ENCODE measurements at places on chromosomes 2 and 18.

- no peak for DNase-seq
Observed at GRCh38 chr2:31200972-31201371, 16.3 kb downstream of the CAPN14 start.

DNA sequence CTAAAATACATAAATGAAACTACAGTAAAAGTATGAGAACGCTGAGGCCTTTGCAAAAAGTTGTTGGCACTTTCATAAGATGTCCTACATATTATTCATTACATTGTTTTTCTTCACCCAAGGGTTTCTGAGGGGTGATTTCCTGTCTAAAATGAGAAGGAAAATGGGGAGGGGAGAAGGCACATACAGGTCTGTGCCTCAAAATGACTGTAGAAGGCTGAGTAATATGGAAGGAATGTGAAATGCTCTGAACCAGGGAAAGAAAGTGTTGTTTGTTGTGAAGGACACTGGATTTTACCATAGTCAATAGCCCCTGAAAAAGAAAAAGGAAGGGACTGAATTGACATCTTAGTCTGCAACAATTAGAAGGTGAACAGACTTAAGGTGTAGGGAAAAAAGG is 99.5 kb upstream of the RNF152 start:
- DNase-seq: no peak

GRCh38 chr2:55165626-55166025 is 66.5 kb downstream of the CLHC1 start:
- DNase-seq: no peak

- DNase-seq: no peak
Observed at GRCh38 chr2:62974999-62975398, 75.6 kb upstream of the OTX1 start.

GRCh38 chr18:35268821-35269220 is 21.2 kb downstream of the ZSCAN30 start:
- no peak for DNase-seq

GRCh38 chr18:11368020-11368419 is 218.7 kb upstream of the PIEZO2 start:
- no peak for DNase-seq

- DNase-seq: no peak
Observed at GRCh38 chr2:74092275-74092674, 55.4 kb downstream of the BOLA3 start.

DNA sequence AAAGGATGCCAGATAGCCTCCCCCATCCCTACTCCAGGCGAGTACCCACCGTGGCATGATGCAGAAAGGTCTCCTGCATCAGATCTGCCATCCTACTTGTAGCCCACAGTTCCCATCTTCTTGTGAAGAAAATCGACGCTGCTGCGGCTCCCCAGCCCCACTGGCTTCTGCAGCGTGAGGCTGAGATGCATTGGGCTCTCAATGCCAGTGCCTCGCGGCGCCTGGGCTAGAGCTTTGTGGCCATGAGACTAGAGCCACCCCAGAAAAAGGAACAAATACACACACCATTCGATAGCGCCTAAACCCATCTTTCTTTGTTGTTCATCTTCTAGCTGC is 2.8 kb downstream of the NOL4 start:
- no peak for DNase-seq

DNA sequence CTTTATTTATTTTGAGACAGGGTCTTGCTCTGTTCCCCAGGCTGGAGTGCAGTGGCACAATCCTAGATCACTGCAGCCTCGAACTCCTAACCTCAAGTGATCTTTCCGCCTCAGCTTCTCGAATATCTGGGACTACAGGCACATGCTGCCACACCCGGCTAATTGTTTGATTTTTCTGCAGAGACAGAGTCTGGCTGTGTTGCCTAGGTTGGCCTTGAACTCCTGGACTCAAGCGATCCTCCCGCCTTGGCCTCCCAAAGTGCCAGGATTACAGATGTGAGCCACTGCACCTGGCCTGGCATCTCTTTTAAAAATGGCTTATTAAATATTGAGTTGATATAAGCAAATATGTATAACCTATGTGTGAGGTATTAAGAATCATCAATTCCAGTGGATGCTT is 209.5 kb downstream of the FAM210A start:
- DNase-seq: no peak

DNA sequence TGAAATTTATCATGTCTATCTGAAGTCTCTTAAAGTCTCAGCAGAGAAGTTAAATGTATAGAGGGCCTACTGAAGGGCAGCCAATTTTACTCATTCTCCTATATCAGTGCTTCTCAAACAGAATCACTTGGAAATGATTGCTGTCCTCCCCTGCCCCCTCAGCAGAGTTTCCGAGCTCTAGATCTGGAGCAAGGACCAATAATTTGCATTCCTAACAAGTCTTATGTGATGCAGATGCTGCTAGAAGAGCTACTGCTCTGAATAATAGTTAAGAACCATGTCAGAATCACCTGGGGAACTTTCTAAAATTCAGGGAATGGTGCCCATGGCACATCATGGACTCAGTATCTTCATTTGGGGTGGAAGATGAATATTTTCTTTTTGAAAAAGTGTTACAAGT is 105.6 kb upstream of the EPHA4 start:
- no peak for DNase-seq

GRCh38 chr18:56647071-56647470 is 4.1 kb upstream of the WDR7 start:
- DNase-seq: no peak

GRCh38 chr2:17052001-17052400 is 386.4 kb upstream of the CYRIA start:
- DNase-seq: no peak

- DNase-seq: no peak
Observed at GRCh38 chr2:197426723-197427603, 7.9 kb downstream of the SF3B1 start.

DNA sequence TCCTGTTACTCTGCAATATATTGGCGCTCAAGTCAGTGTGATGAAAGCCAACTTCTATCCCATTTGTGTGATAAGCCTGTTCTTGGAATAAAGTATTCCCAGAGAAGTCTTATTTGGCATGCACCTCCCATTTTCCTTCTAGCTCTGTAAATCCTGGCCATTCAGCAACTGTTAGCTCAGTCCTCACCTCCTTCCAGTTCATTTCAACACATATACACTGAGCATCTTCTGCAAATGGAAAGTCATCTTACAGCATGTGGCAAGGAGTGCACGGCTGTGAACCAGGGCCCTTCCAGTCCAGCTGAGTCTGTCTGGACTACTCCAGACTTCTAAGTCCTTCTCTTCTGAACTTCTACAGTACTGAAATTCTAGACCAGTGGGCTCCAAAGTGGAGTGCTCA is 53.1 kb downstream of the SPATS2L start:
- no peak for DNase-seq

DNA sequence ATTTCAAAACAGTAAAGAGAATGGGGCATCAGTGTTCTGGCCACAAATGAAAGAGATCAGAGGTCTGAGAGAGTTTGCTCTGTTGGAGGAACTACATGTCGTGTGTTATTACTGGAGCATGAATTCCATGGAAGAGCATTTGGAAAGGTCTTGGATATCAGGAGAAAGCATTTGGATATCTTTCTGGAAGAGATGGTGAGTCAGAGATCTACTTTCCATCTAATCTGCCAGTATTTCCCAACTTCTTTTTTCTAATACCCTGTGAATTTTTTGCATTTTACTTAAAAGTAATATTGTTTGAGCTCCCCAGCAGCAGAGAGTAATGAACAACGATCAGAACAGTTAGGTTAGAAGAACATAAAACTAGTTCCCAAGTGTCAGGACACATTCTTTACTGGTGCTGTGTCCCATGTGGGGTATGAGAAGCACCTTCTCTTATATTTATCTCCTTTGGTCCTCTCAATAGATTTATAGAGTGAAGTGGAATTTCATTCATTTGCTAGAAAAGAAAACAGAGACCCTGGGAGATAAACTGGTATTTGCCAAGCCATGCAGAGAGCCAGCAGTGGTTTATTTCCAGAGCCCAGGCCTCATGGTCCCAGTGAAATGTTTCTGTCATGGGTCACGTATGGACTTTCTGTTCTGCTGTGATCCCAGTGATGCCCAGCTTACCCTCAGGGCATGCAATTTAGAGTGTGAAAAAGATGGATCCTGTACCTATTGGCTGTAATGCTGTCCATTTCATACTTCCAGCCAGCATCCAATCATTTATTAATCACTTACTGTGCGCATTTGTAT is 130.8 kb upstream of the NT5C1B start:
- DNase-seq: peak; percentile 92

GRCh38 chr2:152337511-152337903 is 2.5 kb downstream of the FMNL2 start:
- DNase-seq: no peak

- DNase-seq: no peak
Observed at GRCh38 chr2:127302168-127302567, 8.2 kb upstream of the ERCC3 start.

DNA sequence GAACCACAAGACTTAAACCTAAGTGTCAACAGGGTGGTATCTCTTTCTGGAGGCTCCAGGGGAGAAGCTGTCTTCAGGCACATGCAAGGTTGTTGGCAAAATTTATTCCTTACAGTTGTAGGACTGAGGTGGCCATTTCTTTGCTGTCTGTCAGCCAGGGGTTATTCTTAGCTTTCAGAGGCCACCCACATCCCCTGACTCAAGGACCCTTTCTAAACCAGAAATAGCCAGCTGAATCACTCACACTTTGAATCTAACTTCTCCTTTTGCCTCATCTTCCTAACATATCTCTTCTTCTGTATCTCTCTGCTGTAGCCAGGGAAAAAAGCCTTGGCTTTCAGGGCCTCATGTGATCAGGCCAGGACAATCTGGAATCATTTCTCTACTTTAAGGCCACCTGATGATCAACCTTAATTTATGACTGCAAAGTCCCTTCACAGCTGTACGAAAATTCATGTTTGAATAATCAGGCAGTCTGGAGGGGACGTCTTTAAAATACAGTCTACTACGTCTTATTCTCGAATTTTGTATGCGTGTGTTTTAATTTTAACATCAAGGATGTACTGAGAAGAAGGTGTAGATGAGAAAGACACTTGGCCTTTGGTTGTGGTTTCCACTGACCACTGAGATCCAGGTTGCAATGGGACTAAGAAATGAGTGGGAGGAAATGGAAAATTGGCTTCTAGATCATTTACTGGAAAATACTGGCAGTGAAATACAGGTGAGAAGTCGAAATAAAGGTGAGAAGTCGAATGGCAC is 90.4 kb downstream of the DOCK10 start:
- no peak for DNase-seq

DNA sequence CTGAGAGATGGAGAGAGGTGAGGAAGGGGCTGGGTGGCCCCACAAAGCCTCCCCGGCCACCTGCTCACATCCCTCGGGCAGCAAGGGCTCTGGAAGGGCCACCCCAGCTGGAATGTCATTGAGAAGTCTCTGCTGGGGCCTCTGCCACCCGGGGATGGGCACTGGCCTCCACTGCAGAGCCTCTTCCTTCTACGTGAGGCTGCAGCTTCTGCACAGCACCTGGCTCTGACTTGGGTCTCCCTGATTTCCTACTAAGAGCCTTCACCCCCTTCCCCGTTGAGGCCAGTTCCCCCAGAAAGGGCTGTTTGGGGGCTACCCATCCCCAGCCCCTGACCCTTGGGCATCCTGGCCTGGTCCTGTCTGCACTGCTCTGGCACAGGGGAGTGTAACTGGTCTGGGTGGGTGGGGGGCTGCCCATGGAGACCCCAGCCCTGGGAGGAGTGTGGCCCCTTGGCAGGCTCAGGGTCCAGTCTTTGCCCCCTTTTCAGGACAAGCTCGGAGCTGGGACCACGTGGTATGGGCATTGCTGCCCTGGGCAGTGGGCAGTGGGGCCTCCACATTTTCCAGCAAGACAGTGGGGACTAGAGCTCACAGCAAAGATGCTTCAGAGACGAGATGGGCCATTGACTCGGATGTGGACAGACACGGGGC is 5.6 kb downstream of the PDCD1 start:
- no peak for DNase-seq

- DNase-seq: no peak
Observed at GRCh38 chr2:145329971-145330370, 810.1 kb upstream of the ZEB2 start.

GRCh38 chr2:232162187-232162586 is 200.7 kb downstream of the DIS3L2 start:
- no peak for DNase-seq

DNA sequence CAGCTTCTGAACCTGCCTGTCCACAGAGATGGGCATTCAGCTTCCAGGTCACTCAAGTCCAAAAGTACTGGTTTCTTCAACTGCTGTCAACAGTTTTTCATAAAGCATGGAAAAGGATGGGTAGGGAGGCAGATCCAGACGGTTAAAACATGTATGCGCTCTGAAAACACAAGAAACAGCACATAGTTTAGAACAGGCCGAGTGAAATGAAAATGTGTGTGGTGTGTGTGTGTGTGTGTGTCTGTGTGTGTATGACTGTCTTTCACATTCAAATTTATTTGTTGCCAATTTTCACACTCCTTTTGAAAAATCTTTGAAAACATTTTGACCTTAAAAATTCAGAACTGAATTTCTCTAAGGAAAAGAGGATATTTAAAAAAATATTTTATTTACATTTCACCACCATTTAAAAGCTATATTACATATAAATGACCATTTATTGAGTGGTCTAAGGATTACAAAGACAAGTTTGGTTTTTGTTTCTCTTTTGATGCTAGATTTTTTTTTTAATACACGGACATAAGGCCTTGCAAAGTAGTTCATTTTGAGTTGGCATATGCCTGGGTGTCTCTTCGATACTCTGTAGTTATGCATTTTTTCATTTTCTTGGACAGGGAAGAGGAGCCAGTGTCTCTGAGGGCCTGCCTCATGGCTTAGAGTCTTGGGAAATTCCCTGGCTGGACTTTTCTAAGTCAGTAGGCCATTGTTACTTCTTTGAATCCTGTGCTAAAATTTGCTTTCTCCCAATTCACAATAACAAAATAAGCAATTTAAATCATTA is 30.0 kb upstream of the STK17B start:
- DNase-seq: no peak

- no peak for DNase-seq
Observed at GRCh38 chr2:213237787-213238186, 46.5 kb upstream of the SPAG16 start.

- DNase-seq: no peak
Observed at GRCh38 chr2:28538652-28539051, 42.8 kb downstream of the PLB1 start.

- DNase-seq: no peak
Observed at GRCh38 chr2:46328291-46328690, 31.1 kb downstream of the EPAS1 start.

DNA sequence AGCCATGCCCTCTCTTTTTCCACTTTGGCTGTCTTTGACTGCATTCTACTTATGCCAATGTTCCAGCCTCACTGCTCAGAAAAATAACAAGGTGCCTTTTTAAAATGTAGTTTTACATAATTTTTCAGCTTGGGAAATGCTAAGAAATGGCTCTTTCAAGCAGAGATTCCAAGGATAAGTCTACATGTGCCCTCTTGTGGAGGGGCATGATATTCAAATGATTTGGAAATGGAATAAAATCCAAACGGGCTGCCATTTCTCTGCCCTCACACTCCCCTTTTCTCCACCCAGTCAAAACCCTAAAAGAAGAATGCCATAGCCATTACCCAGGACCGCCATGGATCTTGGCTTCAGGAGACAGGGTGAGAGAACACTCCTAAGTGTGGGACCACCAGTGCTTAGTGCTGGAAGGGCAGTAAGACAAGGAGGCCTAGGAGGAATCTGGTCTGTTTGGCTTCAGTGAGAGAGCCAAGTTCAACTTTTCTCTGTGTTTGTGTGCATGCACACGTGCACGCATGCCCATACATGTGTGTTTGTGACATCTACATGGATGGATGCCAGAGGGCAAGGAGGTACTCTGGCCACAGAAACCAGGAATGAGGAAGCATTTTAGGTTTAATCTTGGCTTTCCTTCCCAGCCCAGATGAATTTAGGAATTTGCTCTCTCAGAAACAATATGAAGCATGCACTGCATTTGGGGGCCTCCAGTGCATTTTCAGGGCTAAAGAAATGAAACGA is 174.0 kb upstream of the SLC14A2 start:
- DNase-seq: no peak

- DNase-seq: no peak
Observed at GRCh38 chr2:201070948-201071478, 458 bp downstream of the HYCC2 start.
